ENCODE measurements at places on chromosomes 11 and 22. TPM values are rescaled to one million over a fixed set of nuclear protein-coding genes. Genes with fewer than 3 reads are reported as not detected.

TRPM5 gene
- not detected for total RNA-seq

RASSF10 gene
- 4.3 TPM for total RNA-seq

NUP160 gene
- total RNA-seq = 43.3 TPM

LUZP2 gene
- total RNA-seq = not detected

ARHGAP8 gene
- total RNA-seq = 18.2 TPM

TPBGL gene
- total RNA-seq = 0.47 TPM

- H3K4me1 ChIP-seq = peaks cover 26% of the 10 kb centered on the region
- peak overlapping the region; percentile 68 for H3K4me3 ChIP-seq
- H3K27me3 ChIP-seq = peaks cover 37% of the 10 kb centered on the region
- peak; percentile 50 for DNase-seq
- H3K27ac ChIP-seq = peak overlapping the region; percentile 77
- H3K36me3 ChIP-seq = no peaks in the 10 kb centered on the region
These were observed 1.3 kb downstream of the SCARF2 start for GRCh38 chr22:20436307-20436767.

DNA sequence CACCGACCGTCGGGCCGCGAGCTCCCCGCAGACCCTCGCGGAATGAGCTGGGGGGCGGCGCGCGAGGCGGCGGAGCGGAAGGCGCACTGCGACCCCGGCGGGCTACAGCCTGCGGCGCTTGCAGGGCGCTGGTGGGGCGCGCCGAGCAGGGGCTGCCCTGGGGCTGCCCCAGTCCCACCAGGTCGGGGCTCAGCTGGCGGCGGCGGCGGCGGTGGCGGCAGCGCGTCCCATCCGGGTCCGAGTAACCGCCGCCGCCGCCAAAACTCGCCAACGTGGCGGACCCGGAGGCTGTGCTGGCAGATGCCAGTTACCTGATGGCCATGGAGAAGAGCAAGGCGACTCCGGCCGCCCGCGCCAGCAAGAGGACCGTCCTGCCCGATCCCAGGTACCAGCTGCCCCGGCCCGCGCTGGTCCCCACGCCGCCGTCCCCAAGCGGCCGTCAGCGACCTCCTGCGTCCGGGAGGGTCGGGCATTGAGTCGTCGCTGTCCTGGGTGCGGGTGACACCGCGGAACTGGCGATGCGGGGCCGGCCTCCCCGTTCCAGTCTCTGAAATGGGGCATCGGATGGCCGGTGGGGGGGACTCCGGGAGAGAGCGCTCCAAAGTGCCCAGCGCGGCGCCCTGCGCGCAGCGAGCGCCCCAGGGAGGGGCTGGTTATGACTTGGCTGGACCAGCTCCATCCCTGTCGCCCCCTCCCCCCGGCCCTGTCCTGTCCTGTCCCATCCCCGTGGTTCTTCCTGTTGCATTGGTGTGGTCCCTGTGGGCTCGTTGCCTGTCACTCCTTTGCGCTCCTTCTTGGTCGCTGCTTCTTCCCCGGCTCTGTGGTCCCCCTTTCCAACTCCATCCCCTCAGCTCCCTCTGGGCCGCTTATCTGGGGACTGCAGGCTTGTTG, 63.5 kb downstream of the CRYBB2 start:
- no peaks in the 10 kb centered on the region for H3K36me3 ChIP-seq
- no peak for DNase-seq
- peaks cover 40% of the 10 kb centered on the region for H3K27me3 ChIP-seq
- no peak overlapping the region for H3K4me3 ChIP-seq

GRCh38 chr11:131808470-131808869, 438.1 kb downstream of the NTM start:
- no peaks in the 10 kb centered on the region for H3K36me3 ChIP-seq
- H3K4me3 ChIP-seq = no peak overlapping the region
- DNase-seq = no peak
- H3K4me1 ChIP-seq = peaks cover 3% of the 10 kb centered on the region
- no peak overlapping the region for H3K27ac ChIP-seq
- H3K27me3 ChIP-seq = peaks cover 4% of the 10 kb centered on the region

DNA sequence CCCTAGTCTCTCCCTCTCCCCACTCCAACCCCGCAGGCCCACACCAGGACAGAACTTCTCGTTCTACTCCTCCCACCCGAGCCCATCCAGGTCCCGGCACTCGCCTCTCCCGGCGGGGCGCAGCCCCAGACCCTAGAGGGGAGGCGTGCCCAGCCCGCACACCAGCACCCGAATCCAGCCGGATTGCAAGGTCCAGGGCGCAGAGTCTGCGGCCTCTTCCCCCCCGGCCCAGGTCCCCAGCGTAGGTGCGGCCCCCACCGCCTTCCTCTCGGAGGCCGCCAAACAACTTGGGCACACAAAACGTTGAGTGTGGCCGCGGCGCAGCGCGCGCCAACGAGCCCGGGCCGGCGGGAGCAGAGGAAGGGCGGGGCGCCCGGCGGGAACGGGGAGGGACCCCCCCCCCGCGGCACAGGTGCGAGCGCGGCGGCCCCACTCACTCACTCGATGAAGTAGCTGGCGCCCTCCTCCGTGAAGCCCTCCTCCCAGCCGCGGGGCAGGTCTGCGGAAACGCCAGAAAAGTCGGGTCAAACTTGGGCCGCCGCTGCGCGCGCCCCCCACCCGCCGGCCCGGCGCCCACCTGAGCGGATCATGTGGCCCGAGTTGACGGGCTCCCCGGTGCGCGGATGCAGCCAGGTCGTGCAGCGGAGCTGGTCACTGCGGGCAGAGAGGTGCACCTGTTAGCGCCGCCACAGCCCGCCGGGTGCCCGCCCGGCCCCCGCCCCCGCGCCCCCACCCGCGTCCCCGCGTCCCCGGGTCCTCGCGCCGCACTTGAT, 480 bp downstream of the PLEKHA7 start:
- no peaks in the 10 kb centered on the region for H3K36me3 ChIP-seq
- DNase-seq = peak; percentile 60
- H3K4me3 ChIP-seq = peak overlapping the region; percentile 73
- H3K27ac ChIP-seq = peak overlapping the region; percentile 69

DNA sequence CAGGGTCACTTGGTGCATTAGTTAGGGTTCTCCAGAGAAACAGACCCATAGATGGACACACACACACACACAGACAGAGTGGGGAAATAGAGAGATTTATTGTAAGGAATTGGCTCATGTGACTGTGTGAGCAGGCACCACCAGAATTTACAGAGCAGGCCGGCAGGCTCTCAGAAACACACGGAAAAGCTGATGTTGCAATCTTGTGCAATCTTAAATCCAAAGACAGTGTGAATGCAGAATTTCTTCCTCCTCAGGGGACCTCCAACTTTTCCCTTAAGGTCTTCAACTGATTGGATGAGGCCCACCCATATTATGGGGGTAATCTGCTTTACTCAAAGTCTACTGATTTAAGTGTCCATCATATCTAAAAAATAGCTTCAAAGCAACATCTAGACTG, 49.8 kb downstream of the APIP start:
- H3K27me3 ChIP-seq = no peaks in the 10 kb centered on the region
- H3K27ac ChIP-seq = no peak overlapping the region
- no peak overlapping the region for H3K4me3 ChIP-seq
- H3K36me3 ChIP-seq = no peaks in the 10 kb centered on the region

DNA sequence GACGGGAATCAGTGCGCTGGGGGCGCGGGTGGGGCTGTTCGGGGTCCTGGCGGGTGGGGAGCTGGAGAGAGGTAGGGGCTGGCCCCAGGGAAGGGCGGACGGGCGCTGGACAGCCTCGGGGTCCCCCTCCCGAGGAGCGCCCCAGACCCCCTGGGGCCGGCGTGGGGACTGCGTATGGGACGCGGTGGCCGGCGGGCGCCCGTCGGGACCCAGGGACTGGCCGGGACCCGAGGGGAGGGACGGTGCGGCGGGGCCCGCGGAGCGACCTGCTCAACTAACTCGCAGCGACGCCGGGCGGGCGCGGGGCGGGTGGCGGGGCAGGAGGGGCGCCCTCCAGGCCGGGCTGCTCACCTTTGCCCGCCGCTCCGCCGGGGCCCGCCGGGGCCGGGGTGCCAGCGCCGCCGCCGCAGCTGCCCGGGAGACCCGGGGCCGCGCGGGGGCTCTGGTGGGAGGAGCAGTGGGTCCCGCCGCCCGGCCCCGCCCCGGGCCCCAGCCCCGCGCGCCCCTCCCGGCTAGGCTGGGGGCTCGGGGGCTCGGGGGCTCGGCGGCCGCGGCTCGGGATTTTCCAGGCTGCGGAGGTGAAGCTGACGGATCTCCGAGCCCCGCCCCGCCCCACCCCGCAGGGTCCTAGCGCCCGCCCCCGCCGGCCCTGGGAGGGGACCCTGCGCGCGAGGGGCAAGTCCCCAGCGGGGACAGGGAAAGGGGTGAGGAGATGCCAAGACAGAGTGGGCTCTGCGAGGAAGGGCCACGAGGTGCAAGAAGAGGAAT, 12.3 kb downstream of the STARD10 start:
- H3K36me3 ChIP-seq = no peaks in the 10 kb centered on the region
- peak overlapping the region; percentile 64 for H3K27ac ChIP-seq
- H3K27me3 ChIP-seq = peaks cover 5% of the 10 kb centered on the region

GRCh38 chr11:66541892-66542291, 4.0 kb downstream of the ZDHHC24 start:
- H3K4me1 ChIP-seq = peaks cover 37% of the 10 kb centered on the region
- no peak overlapping the region for H3K4me3 ChIP-seq
- no peaks in the 10 kb centered on the region for H3K27me3 ChIP-seq

DNA sequence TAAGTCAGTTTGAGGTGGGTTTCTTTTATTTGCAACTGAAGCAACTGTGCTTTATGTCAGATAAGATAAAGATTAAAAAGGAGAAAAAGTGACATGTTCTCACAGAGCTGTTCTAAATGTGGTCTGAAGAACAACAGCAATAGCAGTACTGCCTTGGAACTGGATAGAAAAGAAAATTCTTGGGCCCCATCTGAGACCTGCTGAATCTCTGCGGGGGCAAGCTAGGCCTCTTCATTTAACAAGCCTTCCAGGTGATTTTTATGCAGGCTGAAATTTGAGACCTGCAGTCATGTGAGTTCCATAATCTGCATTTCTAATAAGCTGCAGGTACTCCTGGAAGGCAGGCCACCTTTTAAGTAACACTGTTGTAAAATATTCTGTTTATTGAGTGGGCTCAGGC, 91.4 kb upstream of the CTSC start:
- H3K4me3 ChIP-seq = no peak overlapping the region
- H3K4me1 ChIP-seq = no peaks in the 10 kb centered on the region

DNA sequence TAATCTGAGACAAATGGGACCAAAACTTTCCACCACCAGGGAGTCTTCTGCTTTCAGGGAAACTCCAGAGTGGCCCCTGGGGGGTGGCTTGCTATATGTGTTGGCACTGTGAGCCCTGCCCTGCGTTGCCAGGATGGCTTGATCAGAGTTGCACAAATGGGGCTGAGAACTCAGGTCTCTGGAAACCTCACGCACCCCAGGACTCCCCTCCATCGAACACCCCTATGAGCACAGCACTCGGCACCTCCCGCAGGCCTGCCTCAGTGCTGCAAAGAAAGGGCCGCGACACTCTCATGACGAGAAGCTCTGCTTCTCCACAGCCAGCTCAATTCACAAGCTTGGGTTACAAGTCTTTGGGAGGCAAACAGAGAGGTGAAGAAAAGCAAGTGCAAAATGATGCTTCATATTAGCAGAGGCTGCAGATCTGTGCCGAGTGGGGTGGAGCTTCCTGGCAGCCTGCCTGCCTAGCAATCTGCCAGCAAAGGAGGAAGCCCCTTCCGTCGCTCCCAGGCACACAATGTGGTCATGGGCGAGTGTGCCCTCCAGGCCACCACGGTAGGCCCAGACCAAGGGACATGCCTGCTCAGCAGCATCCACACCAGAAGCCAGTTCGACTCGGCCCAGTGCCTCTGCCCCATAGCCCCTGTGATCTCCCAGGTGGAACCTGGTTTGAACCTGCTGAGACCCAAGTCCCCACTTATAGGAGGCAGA, 55.7 kb downstream of the MYH9 start:
- H3K27ac ChIP-seq = peak overlapping the region; percentile 90
- peak; percentile 85 for DNase-seq
- H3K27me3 ChIP-seq = no peaks in the 10 kb centered on the region

GRCh38 chr11:115761348-115761747, 257.1 kb upstream of the CADM1 start:
- peak; percentile 55 for DNase-seq
- peaks cover 13% of the 10 kb centered on the region for H3K27me3 ChIP-seq
- no peaks in the 10 kb centered on the region for H3K36me3 ChIP-seq
- no peak overlapping the region for H3K4me3 ChIP-seq

- H3K36me3 ChIP-seq = no peaks in the 10 kb centered on the region
- H3K27me3 ChIP-seq = peaks cover 2% of the 10 kb centered on the region
- H3K4me3 ChIP-seq = no peak overlapping the region
- H3K4me1 ChIP-seq = no peaks in the 10 kb centered on the region
- H3K27ac ChIP-seq = no peak overlapping the region
- DNase-seq = no peak
These were observed 41.4 kb upstream of the NFAM1 start for GRCh38 chr22:42473484-42474193.

DNA sequence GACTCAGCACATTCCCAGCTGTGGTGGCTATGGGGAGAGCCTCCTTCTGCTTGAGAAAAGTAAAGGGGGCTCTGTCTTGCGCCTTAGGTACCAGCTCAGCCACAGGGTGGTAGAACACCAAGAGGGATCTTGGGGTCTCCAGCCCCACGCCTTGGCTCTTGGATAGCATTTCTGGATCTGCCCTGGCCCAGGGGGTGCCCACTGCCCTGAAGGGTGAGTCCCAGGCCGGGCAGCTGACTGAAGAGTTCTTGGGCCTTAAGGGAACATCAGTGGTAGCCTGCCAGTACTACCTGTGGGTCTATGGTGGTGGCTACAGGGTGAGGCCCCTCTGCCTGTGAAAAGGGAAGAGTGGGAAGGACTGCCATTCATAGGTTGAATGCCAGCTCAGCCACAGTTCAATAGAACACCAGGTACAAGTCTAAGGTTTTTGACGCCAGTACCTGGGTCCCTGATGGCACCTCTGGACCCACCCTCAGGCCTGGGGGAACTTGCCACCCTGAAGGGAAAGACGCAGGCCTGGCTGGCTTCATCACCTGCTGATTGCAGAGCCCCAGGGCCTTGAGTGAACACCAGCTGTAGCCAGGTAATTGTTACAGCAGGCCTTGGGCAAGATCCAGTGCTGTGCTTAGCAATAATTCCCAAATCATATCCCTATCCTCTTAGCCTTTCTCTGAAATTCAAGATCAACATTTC, 3.9 kb downstream of the CWF19L2 start:
- H3K27ac ChIP-seq = no peak overlapping the region
- peaks cover 14% of the 10 kb centered on the region for H3K4me1 ChIP-seq
- DNase-seq = no peak

GRCh38 chr11:727859-728748, 19.2 kb upstream of the TALDO1 start:
- H3K4me3 ChIP-seq = no peak overlapping the region
- H3K27ac ChIP-seq = peak overlapping the region; percentile 53
- DNase-seq = peak; percentile 91
- peaks cover 29% of the 10 kb centered on the region for H3K4me1 ChIP-seq
- peaks cover 29% of the 10 kb centered on the region for H3K27me3 ChIP-seq
- H3K36me3 ChIP-seq = peaks cover 17% of the 10 kb centered on the region

DNA sequence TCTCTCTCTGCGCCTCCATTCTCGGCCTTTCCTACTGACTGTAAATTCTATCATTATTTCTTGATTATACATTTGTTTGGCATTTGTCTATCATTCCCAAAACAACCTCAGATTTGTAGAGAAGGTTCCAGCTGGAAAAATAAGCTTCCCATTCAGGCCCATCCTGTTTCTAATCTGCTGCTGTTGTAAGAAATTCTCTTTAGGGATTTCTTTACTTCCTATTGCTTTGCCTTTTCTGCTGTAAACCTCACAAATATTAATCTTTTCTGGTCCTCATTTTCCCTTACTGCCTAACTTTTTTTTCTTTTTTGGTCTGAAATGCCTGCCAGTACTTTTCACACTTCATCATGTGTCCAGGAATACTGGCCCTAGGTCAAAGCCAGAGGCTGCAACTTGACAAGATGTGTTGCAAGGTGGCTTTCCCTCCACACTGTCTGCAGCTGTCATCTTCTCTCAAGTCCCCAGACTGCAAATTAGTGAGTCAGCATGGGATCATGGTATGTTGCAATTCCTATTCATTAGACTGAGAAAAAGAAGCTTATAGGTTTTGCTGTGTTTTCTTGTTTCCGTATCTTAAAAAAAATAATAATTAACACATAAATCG, 858.7 kb upstream of the CHORDC1 start:
- H3K4me3 ChIP-seq = no peak overlapping the region
- DNase-seq = no peak
- no peaks in the 10 kb centered on the region for H3K27me3 ChIP-seq
- no peaks in the 10 kb centered on the region for H3K36me3 ChIP-seq
- no peaks in the 10 kb centered on the region for H3K4me1 ChIP-seq

Data from lower lobe of right lung (tissue), 2 donors.